ENCODE measurements at places on chromosomes 1 and 21. TPM values are rescaled to one million over a fixed set of nuclear protein-coding genes. Genes with fewer than 3 reads are reported as not detected.

The MCOLN2 gene
- total RNA-seq = not detected

The LCE2B gene
- total RNA-seq = not detected

The CA14 gene
- not detected for total RNA-seq

The B3GALT2 gene
- total RNA-seq = 0.05 TPM

The ACBD6 gene
- total RNA-seq = 68.2 TPM

The PTGS2 gene
- 4.6 TPM for total RNA-seq

The CFAP141 gene
- total RNA-seq = not detected

The GUCA2B gene
- not detected for total RNA-seq

The SLC5A9 gene
- total RNA-seq = not detected

The ANP32E gene
- total RNA-seq = 23.8 TPM

The PERM1 gene
- not detected for total RNA-seq

The C1QA gene
- total RNA-seq = not detected

The SLAMF7 gene
- total RNA-seq = not detected

The KIF2C gene
- total RNA-seq = 41.4 TPM

The HRNR gene
- total RNA-seq = not detected

The TNNT2 gene
- total RNA-seq = not detected

The OR14K1 gene
- not detected for total RNA-seq

The TRIM62 gene
- 3.6 TPM for total RNA-seq

The CTSS gene
- total RNA-seq = 80.2 TPM

The FALEC gene
- not detected for total RNA-seq

The GIPC2 gene
- total RNA-seq = 3.6 TPM

The TMPRSS2 gene
- total RNA-seq = not detected

The OR2G6 gene
- total RNA-seq = not detected

The NID1 gene
- 87.7 TPM for total RNA-seq

The NCF2 gene
- total RNA-seq = 0.05 TPM

The SMCP gene
- total RNA-seq = not detected

The ITLN1 gene
- total RNA-seq = not detected

The SPATA45 gene
- total RNA-seq = not detected

The GBP6 gene
- total RNA-seq = not detected

The SLFNL1 gene
- total RNA-seq = 0.07 TPM

The EFNA3 gene
- 0.80 TPM for total RNA-seq

The TMEM200B gene
- 1.8 TPM for total RNA-seq

The NCAM2 gene
- total RNA-seq = 0.05 TPM

The VPS13D gene
- total RNA-seq = 24.4 TPM

The PRAMEF20 gene
- not detected for total RNA-seq

The TNFAIP8L2 gene
- 1.1 TPM for total RNA-seq

The CD5L gene
- total RNA-seq = not detected

The LAMC2 gene
- total RNA-seq = 20.5 TPM

The BARHL2 gene
- not detected for total RNA-seq

The RIPPLY3 gene
- 0.05 TPM for total RNA-seq
